ENCODE measurements at places on chromosomes 6 and 20.
A peak's percentile ranks its signal among the peaks of the same experiment; 100 is the strongest.

GRCh38 chr6:105078386-105078708, 101.5 kb downstream of the POPDC3 start:
- no peak for DNase-seq

- DNase-seq = no peak
Observed at GRCh38 chr6:1312203-1312472, 240 bp downstream of the FOXQ1 start.

GRCh38 chr6:10511477-10511876, 9.7 kb upstream of the GCNT2 start:
- no peak for DNase-seq

GRCh38 chr20:62535964-62536363, 60.2 kb upstream of the GATA5 start:
- peak; percentile 64 for DNase-seq

- no peak for DNase-seq
Observed at GRCh38 chr20:37296371-37296770, 6.9 kb downstream of the MANBAL start.

- DNase-seq = no peak
Observed at GRCh38 chr6:14933183-14933544, 312.7 kb upstream of the JARID2 start.

GRCh38 chr20:63059684-63060056, 52.9 kb upstream of the BHLHE23 start:
- peak; percentile 36 for DNase-seq

- no peak for DNase-seq
Observed at GRCh38 chr20:58995461-58996225, 11.4 kb downstream of the CTSZ start.

DNA sequence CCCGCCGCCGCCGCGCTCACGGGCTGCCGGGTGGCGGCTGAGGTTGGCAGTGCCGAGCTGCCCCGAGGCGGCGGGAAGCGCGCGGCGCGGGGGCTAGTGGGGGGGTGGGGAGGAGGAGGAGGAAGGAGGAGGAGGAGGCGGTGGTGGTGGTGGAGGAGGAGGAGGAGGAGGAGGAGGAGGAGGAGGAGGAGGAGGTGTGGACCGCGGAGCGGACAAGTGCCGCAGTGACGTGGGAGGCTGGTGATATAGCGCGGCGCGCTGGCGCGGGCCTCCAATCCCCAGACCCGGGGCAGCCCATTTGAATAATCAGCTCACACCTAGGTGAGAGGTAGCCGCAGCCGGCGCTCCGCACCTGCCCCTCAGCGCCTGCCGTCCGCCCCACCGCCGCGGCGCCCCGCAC, at the start of gene FOXA2:
TSS of gene FOXA2 (minus strand) at position 51 of the 400 bp plus-strand sequence. CDS start 294 bp downstream, outside the sequence.
- peak; percentile 91 for DNase-seq

DNA sequence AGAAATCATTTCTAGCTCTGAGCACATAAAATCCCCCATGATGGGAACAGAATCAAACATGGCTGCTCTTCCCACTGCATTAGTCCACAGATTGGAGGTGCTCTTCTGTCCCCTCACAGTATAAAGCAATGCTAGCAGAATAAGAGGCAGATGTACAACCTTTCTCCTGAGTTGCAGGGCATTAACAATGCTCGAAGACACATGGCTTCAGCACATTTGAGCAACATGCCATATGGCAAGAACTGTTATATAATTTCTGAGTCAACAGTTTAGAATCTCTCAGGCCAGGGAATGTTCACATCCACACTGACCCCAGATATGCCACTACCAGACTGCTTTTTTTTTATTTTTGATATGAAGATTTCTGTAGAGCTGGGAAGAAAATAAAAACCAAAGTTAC, 119.6 kb downstream of the KIF13A start:
- DNase-seq = no peak
